Cortex of kidney (tissue), 1 donor: ENCODE measurements at places on chromosomes 5 and 9.

DNA sequence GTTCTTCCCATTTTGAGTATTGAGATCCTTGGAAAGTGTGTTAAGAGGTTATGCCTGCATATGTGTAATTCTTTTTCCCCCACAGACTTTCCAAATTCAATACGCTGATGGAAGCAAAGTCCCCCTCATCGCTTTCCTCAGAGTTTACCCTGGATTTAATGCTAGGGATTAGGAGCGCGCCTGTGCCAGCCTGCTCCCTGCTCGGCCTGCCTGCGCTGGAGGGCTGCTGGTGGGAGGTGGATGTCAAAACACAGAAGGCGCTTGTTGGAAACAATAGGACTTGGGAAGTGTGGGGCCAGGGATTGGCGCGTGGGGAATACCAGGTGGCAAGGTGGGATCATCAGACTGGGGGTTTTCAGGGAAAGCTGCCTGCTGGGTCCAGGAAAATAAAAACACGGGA, 39.8 kb upstream of the PTCH1 start:
- no peak for DNase-seq

- DNase-seq, result no peak
Measured at GRCh38 chr5:171484460-171484899, 65.0 kb downstream of the FGF18 start.

DNA sequence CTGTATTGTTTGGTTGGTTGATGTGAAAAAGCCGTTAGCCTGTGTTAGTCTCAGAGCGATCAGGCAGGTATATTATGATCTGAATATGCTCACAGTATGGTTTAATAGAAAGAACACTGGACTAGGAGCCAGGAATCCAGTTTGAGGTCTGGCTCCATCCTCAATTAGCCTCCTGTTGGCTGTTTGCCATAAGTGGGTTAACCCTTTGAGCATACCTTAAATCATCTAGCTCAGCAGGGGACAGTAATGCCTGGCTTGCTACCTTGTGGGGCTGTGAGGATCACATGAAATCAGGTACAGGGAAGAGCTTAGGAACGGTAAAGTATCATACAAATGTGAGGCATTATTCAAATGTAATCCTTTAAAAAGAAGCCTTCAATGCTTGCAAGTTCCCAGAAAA, 104.7 kb downstream of the CMYA5 start:
- no peak for DNase-seq

- DNase-seq, result no peak
Measured at GRCh38 chr5:56815658-56816545, 553 bp downstream of the MAP3K1 start.

DNA sequence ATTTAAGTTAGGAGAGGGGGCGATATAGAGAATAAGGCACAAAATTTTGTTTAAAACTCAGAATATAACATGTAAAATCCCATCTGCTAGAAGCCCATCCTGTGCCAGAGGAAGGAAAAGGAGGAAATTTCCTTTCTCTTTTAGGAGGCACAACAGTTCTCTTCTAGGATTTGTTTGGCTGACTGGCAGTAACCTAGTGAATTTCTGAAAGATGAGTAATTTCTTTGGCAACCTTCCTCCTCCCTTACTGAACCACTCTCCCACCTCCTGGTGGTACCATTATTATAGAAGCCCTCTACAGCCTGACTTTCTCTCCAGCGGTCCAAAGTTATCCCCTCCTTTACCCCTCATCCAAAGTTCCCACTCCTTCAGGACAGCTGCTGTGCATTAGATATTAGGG, 18.3 kb downstream of the MOCS2 start:
- no peak for DNase-seq

GRCh38 chr9:135309763-135310125, 169.8 kb upstream of the PPP1R26 start:
- DNase-seq, result no peak

GRCh38 chr5:72465601-72466563, 41.3 kb downstream of the ZNF366 start:
- no peak for DNase-seq

GRCh38 chr5:115487756-115488155, 56.8 kb downstream of the FEM1C start:
- DNase-seq, result no peak

GRCh38 chr5:133460172-133460758, 152.1 kb downstream of the FSTL4 start:
- no peak for DNase-seq

- no peak for DNase-seq
Measured at GRCh38 chr5:25944786-25945185, 1093.6 kb downstream of the CDH9 start.

- no peak for DNase-seq
Measured at GRCh38 chr5:168156170-168156569, 135.3 kb upstream of the WWC1 start.

DNA sequence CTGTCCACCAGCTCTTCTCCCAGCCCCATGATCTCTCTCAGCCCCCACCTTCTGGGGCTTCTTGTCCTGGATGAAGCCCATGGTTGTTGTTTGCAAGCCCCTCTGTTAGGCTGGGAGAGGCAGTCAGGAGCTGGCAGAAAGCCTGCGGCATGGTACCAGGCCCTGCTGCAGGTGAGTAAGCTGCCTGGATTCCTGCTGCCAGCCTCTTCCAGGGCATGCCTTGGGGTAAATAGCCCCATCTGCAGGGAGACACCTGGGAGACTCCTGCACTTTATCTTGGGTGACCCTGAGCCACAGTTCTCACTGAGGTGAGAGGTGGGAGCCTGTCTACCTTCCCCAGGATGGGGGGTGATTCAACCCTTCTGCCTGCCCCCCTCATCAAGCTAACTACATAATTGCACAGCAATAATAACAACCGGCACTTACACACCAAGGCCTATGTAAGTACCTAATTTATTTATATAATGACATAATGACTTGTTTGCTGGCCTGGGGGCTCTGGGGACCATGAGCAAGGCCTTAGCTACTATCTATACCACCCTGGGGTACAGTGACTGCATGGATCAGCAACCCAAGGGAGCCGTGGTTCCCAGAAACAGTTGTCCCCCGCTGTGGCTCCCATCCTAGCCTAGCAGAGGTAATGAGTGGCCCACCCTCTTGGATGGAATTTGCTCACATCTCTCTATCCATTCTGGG, 116.0 kb downstream of the PSD2 start:
- DNase-seq, result no peak

DNA sequence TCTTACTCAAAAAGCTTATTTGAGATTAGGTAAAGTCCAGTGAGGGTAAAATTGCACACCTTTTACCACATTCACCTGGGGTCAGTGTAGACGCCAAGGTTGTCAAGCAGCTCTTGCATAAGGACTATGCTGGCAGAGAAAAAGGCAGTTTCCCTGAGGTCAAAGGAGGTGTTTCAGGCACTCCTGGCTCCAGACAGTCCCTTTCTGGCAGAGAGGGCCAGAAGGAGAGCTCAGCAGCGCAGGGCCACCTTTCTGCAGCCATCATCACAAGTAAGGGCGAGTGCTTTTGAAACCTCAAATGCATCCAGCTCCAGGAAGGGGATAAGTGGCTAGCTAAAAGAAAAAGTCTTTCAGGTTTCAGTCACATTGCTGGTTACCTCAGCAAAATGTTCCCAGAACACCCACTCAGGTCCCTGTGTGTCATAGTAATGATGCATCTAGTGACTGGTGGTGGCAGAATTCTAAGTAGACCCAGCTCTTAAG, 16.7 kb upstream of the IL13 start:
- no peak for DNase-seq

DNA sequence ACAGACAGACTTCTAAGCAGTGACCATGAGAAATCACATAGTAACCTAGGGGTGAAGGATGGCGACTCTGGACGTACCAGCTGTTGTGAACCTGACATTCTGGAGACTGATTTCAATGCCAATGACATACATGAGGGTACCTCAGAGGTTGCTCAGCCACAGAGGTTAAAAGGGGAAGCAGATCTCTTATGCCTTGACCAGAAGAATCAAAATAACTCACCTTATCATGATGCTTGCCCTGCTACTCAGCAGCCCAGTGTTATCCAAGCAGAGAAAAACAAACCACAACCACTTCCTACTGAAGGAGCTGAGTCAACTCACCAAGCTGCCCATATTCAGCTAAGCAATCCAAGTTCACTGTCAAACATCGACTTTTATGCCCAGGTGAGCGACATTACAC, 38.0 kb upstream of the CCDC152 start:
- no peak for DNase-seq

- no peak for DNase-seq
Measured at GRCh38 chr9:87035879-87036278, 88.6 kb upstream of the GAS1 start.

DNA sequence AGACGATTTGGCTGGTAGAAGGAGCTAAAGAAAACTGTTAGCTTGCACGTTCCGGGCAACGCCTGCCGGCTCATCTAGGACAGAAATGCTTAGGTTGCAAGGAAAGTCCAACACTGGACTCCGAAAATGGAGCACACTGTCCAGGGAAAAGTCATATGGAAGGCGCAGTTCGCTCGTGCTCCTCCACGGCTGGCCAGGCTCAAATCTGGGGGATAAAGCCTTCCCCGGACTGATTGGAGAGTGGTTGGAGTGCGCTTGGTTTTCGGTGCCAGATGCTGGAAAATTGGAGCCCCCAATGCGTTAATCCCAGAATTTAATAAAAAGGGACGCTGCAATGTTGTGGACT, 955 bp downstream of the CDH6 start:
- DNase-seq, result no peak

DNA sequence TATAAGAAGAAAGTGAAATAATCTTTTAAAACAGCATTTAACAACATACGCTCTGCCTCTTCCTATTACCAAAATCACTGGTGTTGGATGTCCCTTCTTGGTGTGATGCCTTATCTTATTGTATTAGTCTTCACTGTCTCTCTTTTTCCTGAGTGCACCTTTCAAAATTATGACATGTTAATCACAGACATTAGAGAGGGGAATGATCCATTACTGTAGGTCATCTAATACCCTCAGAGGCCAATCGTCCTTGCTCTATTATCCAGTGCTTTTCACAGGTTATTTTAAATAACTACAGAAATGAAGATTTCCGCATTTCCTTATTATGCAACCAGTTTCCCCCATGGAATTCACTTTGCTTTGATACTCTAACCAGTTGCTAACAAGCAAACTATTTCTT, 1292.7 kb downstream of the MAT2B start:
- DNase-seq, result no peak

DNA sequence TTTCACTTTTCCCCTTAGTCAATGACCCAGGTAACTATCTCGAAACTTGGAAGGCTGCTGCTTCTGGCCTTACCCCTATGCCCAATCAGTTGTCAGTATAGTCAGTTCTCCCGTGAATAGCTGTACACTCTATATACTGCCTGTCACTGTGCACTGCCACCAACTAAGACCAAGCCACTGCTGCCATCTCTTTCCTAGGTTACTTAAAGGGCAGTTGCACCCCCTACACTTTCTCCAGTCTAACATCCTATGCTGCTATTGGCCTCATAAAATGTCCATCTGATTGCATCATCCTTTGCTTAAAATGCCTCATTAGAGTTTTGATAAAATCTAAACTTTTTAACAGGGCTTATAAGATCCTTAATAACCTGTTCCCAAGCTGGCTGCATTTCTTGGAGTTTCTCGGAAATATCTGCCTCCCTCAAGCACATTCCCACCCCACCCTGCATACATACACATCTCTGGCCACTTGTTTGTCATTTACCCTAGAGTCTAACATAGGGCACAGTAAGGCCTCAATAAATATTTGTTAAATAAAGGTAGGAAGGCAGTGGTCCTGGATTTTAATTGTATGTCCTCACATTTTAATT, 32.8 kb upstream of the TNFAIP8 start:
- DNase-seq, result no peak

DNA sequence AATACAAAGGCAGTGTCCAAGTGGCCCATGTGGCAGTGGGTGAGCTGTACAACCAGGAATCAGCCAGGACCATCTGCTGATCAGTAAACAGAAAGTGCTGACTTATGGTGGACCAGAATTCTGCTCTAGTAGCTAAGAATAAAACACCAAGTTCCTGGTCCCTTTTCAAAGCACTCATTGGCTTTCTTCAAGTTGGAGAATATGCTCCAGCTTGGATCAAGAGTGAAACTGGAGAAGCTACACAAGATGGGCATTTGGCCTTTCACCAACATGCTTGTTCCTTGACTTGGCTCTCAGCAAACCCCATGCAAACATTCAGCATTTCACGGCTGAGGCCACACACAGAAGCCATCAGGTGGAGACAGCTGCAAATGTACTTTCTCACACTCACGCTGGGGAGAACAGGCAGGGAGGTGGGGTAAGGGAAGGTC, 32.1 kb downstream of the MARCHF3 start:
- no peak for DNase-seq

GRCh38 chr5:170497311-170498038, 6.3 kb upstream of the KCNIP1 start:
- DNase-seq, result no peak

- no peak for DNase-seq
Measured at GRCh38 chr9:76292658-76293057, 101.6 kb downstream of the RFK start.

- DNase-seq, result no peak
Measured at GRCh38 chr5:123659011-123659410, 147.0 kb downstream of the CSNK1G3 start.

DNA sequence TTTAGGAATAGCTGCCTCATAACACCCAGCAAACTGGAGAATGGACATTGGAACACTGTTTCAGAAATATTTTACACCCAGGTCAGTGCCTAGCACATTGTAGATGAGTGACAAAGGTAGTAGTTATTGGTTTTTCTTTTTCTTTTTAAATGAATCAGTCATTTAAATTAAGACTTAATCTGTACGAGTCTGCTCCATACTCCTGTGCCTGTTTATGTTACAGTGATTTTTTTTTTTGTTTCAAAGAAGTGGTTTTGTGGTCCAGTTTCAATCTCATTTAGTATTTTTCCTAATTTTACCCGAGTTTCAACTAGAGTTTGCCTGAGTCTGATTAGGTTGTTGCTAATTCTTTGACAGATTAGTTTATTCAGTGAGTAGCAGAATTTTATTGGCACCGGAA, 16.2 kb downstream of the LMNB1 start:
- no peak for DNase-seq

- no peak for DNase-seq
Measured at GRCh38 chr9:97529363-97530076, 28.1 kb downstream of the TMOD1 start.

DNA sequence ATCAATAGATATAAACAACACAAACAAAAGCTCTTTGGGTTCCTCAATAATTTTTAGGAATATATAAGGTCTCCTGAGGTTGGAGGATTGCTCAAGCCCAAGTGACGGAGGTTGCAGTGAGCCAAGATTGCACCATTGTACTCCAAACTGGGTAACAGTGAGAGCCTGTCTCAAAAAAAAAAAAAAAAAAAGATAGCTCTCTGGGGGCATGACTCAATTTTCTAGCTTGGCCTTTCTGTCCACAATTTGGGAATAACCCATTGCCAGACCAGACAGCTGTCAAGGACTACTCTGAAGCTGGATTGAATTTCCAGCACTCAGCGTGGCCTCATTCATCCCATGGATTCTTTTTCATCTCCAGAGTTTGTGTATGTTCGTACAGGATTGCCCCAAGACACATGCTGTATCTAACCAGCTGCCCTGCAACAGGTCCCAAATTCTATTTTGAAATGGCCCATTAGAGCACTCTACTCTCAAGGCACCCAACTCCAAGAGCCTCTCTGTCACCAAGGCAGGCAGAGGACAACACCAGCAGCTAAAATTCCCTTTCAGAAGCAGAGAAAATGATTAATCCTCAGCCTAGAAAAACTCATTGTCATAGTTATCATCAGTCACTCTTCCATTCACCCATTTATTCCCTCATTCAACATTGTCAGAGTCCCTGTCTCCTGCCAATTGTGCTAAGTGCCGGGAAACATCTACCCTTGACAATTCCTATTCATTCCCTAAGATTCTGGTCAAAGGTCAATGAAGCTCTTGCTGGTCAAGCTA, 8.7 kb downstream of the FAM193B start:
- DNase-seq, result no peak
